GOT3 (cell line): ENCODE measurements at places on chromosomes 5 and 9.

DNA sequence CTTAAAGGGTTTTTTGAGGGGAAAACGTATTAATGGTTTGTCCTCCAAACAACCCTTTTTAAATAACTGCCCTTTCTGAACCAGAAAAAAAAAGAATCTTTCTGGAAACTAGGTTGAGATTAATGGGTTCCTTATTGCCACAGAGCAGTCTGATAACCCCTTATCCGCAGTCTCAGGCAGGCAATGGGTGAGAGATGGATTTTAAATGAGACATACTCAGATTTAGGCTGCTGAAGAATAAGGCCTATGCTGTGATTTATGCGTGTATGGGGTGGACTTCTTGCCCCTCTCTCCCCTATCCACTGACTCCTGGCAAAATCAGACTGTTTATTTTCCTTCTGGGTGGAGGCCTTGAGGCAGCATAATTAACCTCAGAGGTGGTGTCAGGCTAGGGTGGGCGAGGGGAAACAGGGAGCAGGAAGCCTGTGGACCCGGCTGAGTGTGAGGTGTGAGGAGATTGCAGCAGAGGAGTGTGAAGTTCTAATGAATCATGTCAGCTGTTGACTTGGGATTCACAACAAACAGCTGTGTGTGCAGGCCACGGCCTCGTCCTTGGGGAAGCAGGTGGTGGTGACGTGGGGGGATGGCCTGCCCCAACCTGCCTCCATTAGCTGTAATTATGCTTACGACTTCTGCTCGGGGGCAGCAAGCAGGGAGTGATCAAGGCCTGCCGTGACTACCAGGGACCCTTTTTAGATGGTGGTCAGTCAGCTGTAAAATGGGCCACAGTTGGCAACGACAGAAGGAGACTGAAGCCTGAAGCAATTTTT, 196.4 kb downstream of the SEMA6A start:
- DNase-seq: no peak

GRCh38 chr9:16652582-16652981, 217.9 kb downstream of the BNC2 start:
- no peak for DNase-seq

DNA sequence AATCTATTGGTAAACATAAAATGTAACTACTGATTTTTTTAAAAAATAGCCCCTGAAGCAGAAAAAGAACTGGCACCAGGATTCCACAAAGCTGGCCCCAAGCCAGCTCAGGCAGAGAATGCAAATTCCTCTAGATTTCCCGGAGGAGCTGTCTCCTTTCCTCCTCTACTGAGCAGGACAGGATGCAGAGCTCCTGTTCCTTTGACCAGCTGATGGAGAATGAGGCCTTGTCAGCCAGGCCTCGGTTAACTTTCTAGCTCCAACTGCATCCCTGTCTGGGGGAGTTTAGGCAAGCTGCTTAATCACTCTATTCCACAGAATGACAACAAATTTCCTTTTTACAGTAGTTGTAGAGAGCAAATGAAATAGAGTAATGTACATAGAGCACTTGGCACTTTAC, 155.5 kb downstream of the GNAQ start:
- DNase-seq: no peak

DNA sequence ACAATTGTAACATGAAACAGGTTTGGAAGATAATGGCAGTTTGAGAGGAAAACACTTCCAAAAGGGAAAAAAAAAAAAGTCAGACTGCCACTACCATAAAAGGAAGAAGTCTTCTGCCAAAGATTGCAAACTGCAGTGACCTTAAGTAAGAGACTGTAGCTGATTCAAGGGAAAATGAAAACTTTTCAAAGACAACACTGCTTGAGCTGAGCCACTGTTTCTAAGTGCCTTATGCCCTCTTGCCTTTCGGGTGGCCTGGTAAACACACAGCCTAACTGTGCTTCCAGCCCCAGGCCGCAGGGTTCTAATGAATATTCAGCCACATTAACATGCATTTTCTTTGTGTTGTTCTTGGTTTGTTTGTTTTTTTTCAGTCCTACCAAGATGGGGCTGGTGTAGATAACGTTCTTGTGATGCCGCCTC, 354.6 kb downstream of the BNC2 start:
- DNase-seq: no peak

GRCh38 chr5:148750614-148751013, 75.8 kb upstream of the ADRB2 start:
- no peak for DNase-seq
